ENCODE measurements at places on chromosomes 2 and 18.

DNA sequence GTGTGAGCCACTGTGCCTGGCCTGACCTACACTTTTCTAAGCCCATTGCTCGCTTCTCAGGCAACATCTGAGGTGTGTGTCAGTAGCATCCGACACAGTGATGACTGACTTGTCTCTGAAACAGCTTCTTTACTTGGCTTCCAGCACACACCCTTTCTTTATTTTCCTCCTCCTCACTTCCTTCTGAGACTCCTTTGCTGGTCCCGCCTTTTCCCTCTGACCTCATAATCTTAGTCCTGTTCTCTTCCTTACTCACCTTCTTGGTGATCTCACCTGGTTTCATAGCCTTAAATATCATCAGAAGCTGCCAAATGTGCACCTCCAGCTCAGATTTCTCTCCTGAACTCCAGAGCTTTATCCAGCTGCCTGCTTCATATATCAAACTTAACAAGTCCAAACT is 66.6 kb upstream of the PELI1 start:
- no peaks in the 10 kb centered on the region for H3K27me3 ChIP-seq
- no peak for DNase-seq
- H3K4me1 ChIP-seq, result no peaks in the 10 kb centered on the region
- no peak overlapping the region for H3K4me3 ChIP-seq
- no peaks in the 10 kb centered on the region for H3K36me3 ChIP-seq
- no peak overlapping the region for H3K27ac ChIP-seq

DNA sequence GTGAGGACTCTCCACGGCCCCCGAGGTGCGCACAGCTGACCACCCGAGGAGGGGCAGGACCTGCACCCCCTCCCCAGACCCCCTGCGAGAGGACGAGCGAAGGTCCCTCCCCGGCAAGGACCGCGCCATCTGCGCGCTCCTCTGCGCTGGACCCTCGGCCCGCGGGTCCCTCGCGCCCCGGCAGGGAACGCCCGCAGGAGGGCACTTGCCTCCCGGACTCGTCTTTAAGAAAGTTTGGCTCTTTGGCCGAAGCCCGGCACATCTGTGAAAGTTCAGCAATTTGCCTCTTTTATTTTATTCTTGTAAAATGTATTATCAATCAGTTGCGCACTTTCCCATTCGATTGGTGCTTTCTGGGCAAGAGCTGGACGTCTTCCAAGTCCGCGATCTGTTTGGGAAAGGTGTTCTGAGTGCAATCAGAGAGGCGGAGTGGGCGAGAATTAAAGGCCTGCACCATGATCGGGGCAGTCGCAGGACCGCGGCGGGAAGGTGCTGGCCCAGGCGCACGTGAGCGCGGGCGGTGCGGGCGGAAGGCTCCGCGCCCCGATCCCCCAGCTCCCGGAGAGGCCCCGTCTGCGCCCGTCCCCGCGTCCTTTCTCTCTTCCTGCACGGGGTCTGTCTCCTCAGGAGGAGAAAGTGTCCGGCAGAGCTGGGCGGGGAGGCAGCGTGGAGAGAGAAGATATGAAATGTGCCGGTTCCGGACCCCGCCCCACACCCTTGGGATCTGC is 1.6 kb upstream of the ALKAL2 start:
- H3K4me1 ChIP-seq, result peaks cover 28% of the 10 kb centered on the region
- peak overlapping the region; percentile 55 for H3K4me3 ChIP-seq
- no peaks in the 10 kb centered on the region for H3K36me3 ChIP-seq
- H3K27ac ChIP-seq, result peak overlapping the region; percentile 68
- DNase-seq, result no peak
- H3K27me3 ChIP-seq, result no peaks in the 10 kb centered on the region

DNA sequence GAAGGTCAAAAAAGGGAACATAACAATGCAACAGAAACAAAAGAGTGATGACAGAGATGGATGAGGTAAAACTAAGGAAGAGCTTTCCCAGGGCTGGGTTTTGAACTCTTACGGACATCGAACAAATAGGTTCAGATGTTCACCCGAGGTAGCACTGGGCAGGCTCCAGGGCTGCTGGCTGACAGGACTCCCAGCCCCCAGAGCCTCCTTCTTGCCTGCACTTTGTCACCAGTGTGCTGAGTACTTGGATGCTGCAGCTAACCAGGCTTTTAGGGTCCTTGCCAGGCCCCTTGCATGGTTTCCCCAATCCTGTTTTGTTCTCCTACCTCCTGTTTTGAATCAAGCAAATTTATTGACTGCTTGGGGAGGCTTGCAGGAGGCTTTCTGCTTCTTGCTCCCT is 322.9 kb downstream of the DYSF start:
- no peak overlapping the region for H3K27ac ChIP-seq
- no peaks in the 10 kb centered on the region for H3K4me1 ChIP-seq
- no peaks in the 10 kb centered on the region for H3K36me3 ChIP-seq
- H3K27me3 ChIP-seq, result no peaks in the 10 kb centered on the region

- H3K4me3 ChIP-seq, result no peak overlapping the region
- no peak overlapping the region for H3K27ac ChIP-seq
- no peaks in the 10 kb centered on the region for H3K36me3 ChIP-seq
- no peaks in the 10 kb centered on the region for H3K4me1 ChIP-seq
- no peaks in the 10 kb centered on the region for H3K27me3 ChIP-seq
Observed at GRCh38 chr2:162989507-162989906, 150.9 kb upstream of the KCNH7 start.

DNA sequence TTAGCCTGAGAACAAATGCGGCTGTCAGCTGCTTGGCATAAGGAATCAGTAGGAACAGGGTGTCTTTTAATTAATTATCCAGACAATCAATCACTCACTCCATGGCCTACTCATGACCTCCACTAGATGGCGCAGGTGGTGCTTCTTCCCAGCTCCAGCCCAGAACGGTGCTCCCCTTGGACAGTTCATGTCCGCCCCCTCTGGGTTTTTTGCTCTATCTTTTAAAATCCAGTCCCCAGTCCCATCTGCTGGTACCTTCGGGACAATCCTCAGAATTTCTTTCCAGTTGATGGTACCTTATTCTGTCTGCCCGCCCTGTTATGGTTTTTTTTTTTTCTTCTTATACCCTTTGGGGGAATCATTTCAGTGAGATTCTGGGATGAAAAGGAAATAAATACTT is 99.8 kb downstream of the CACNB4 start:
- peaks cover 15% of the 10 kb centered on the region for H3K4me1 ChIP-seq
- no peaks in the 10 kb centered on the region for H3K27me3 ChIP-seq
- H3K4me3 ChIP-seq, result no peak overlapping the region
- no peak for DNase-seq
- H3K27ac ChIP-seq, result no peak overlapping the region

- no peaks in the 10 kb centered on the region for H3K36me3 ChIP-seq
- no peaks in the 10 kb centered on the region for H3K27me3 ChIP-seq
- no peak overlapping the region for H3K27ac ChIP-seq
- H3K4me3 ChIP-seq, result no peak overlapping the region
- H3K4me1 ChIP-seq, result no peaks in the 10 kb centered on the region
Observed at GRCh38 chr18:10860382-10860781, 289.0 kb downstream of the PIEZO2 start.
